ENCODE measurements at places on chromosomes 12 and 14.
A peak's percentile ranks its signal among the peaks of the same experiment; 100 is the strongest.

DNA sequence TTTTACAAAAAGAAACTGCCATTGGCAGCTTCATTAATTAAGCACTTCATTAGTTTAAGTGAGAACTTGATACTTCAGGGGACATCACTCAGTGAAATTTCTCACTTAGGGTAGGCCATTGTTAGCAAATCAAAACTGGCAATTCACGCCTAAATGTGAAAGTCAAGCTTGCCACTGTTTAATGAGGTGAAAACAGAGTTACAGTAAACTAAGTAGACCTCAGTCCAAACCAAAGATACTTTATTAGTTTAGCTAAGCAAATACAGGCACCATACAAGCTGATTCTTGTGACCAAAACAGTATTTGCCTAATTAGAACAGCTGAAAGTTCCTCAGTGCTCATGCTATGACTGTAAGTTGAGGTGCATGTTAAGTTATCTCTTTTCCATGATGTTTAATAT is 176.5 kb upstream of the CPNE8 start:
- no peak for DNase-seq

GRCh38 chr12:110937104-110937641 is 16.8 kb upstream of the MYL2 start:
- DNase-seq, result no peak

- no peak for DNase-seq
Measured at GRCh38 chr12:49339464-49339861, 2.5 kb upstream of the C1QL4 start.

GRCh38 chr12:24617471-24617870 is 331.4 kb downstream of the BCAT1 start:
- no peak for DNase-seq

DNA sequence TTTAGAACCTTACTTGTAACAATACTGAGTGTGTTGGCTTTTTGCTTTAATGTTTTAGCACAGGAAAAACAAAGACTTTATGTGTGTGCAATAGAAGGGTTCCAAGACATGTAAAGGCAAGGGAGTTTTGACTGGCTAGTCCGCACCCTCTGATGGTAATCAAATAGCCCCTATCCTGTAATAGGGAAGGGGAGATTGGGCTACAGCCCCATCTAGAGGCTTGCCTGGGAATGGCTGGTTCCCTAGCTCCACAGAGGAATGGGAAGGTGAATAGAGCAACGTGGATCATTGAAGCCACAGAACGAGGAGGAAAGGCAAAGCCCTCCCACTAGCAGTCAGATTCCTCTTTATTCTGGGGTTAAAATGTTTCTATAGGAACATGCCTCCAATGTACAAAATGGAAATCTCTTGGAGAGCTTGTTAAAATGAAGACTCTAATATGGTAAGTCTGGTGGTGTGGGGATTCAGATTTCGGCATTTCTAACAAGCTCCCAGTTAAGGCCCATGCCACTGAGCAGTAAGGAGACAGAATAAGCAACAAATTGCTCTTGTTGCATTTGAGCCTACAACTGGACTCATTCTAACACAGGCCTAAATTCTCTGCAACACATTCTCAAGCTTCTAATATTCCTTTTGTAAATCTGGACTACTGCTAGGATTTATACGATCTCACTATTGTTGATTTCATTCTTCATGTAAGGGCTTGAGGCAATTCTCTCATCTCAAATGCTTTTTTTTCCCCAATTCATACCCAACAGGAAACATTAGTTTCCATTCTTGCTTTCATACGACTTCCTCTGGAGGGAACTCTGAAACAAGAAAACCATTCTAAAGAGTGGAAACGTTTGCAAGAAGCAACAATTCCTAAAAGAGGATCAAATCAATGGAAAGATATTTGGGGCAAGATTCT is 57.1 kb downstream of the NIN start:
- DNase-seq, result peak; percentile 53

- DNase-seq, result no peak
Measured at GRCh38 chr14:24399999-24400718, 1.4 kb downstream of the NYNRIN start.

GRCh38 chr14:30855345-30856037 is 18.9 kb upstream of the COCH start:
- no peak for DNase-seq

DNA sequence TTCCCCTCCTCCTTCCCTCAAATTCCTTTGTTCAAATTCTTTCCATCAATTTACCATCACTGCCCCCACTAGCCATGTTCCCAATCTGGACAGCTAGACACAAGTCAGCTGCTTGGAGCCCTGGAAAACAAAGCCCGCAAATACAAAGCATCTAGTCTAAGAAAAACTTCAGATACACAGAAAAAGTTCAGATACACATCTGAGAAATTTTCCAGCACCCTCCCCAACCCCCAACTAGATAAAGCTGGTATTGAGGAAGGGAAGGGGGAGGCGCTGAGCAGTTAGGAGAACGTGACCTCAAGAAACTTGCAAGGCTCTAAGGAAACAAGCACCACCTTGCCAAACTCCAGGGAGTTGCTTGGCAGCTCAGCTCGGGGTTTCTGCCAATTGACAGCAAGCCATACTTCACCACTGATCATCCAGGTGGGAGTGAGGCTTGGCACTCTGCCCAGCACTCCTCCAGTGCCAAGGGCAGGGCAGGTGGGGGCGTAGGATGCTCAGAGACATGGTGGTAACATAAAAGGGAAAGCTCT is 5.1 kb upstream of the CNIH1 start:
- DNase-seq, result no peak

- no peak for DNase-seq
Measured at GRCh38 chr14:104405360-104406226, 174.0 kb upstream of the C14orf180 start.

GRCh38 chr12:52641468-52641867 is 10.5 kb downstream of the KRT2 start:
- no peak for DNase-seq

DNA sequence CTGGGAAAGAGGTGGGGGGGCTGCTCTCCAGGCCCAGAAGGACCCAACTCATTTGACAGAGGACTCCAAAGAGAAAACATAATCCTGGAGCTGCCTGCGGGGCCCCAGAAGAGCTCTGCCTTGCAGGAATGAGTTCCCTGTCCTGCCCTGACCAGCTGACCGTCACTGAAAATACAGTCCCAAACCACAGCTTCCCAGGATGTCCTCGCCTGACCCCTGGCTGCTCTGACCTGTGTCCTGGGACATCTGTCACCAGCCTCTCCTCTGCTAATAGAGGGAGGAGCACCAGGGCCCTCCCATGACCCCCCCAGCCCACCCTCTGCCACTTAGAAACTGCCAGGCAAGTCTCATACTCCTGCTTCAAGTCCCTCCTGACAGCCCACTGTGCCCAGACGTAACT is 9.8 kb downstream of the FIGNL2 start:
- DNase-seq, result no peak

- no peak for DNase-seq
Measured at GRCh38 chr14:100667656-100668055, 59.0 kb upstream of the DLK1 start.

- DNase-seq, result no peak
Measured at GRCh38 chr12:53505555-53506449, 1.5 kb downstream of the NPFF start.

Data from fibroblast of skin of left quadriceps (primary cell).